ENCODE measurements at places on chromosomes 6 and 20.

DNA sequence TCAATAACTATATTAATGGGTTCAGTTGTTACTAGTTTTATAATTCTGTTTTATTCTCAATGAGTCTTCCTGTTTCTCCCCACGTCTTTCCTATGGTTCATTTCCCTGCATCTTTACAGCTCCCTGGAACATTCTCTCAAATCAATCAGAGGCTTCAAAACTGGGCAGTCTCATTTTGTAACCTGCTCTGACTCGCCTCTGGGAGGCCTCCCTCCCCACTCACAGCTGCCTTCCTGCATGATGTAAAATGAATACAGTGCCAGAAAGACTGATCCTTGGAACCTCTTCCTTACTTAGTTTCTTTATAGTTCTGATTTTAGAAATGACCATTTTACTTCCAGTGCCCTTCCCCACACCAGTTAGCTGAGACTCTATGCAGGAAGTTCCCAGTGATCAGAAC lies 103.9 kb downstream of the ESR1 start:
- DNase-seq = no peak

- DNase-seq = no peak
Measured at GRCh38 chr6:149357726-149358538, 40.4 kb downstream of the TAB2 start.

DNA sequence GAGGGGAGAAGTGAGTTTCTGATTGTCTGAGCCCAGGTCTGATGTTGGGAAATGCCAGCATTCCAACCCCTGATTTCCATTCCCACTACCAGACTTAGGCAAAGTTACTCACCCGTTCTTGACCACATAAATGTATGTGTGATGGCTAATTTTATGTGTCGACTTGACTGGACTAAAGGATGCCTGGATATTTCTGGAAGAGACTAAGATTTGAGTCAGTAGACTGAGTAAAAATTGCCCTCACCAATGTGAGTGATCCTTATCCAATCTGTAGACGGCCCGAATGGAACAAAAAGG lies 95.8 kb upstream of the TAB2 start:
- no peak for DNase-seq

DNA sequence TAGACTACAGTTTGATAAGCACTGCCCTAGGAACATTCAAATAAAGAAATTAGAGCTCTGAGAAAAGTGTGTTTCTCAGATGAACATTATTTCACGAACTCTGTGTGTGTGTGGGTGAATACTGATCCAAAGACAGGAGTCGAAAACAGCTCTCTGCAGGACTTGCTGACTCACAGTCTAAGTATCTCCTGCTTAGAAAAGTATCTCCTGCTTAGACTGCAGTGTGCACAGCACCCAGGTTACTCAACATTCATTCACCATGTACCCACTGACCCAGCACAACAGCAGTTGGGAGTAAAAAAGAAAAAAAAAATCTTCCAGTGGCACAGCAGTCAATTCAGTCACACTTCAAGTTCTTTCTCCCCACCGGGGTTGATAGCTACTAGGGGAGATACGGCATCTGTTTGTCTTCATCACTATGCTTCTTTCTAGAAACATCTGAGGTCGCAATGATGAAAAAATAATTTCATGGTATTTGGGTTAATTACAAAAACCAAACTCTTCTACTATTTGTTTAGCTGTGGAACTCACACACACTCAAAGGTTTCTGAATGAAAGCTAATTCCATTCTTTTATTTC lies 48.0 kb downstream of the GCLC start:
- DNase-seq = no peak

DNA sequence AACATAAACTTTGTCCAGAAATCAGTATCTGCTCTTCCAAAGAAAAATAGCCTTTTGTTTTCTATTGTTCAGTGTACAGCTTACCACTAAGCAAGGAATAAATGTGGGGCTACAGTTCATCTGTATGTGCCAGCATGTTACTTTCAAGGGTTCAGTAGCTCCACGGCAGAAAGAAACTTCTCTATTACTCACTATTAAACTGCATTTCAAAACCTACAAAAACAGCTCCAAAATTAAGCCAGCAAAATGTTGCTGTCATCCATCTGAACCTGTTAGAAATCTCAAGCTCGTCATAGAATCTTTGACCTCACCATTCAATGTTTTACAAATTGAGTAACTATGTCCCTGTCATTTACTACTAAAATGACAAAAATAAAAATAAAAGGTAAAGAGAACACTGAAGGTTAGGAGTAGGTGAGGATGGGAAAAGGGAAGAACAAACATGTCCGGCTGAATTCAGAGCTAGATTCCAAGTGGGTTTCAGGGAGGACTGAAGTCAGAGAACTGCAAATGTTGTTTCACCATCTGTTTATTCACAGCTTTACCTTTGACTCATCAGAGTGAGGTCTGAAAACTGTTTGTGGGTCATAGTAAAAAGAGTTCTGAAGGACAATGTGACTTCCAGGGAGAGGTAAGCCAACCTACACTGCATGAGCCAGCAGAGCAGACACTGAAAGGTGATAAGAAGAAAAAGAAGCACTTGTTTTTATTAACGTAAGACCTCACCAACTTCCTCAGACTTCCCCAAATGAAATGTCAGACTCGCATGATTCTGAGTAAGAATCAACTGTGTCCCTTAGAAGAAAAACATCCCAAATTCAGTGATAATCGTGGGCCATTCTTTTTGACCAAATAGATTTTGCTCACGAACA lies 62.0 kb downstream of the ATXN1 start:
- no peak for DNase-seq

GRCh38 chr6:31020057-31020456 lies 9.8 kb downstream of the MUC22 start:
- DNase-seq = no peak

GRCh38 chr6:159221486-159222170 lies 52.4 kb downstream of the FNDC1 start:
- DNase-seq = no peak

GRCh38 chr6:64270083-64270482 lies 634.5 kb downstream of the PHF3 start:
- no peak for DNase-seq

DNA sequence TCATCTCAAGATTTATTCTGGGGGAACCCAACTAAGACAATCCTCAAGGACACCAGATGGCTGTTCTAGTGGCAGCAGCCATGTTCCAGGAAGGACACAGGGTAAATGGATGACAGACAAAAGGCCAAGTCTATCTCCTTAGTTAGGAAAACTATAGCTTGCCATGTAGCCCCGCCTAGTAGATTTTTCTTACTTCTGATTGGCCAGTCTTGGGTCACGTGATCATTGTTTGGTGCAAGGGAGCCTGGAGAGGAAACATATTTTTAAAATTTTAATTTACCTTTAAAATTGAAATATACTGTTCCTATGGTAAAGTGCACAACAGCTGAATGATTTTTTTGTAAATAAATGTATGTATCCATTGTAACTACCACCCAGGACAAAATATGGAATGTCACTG lies 4.4 kb upstream of the KCNS1 start:
- DNase-seq = no peak

- DNase-seq = no peak
Measured at GRCh38 chr20:43895235-43895634, 19.4 kb upstream of the TOX2 start.

- no peak for DNase-seq
Measured at GRCh38 chr6:146087386-146087785, 58.5 kb downstream of the GRM1 start.

DNA sequence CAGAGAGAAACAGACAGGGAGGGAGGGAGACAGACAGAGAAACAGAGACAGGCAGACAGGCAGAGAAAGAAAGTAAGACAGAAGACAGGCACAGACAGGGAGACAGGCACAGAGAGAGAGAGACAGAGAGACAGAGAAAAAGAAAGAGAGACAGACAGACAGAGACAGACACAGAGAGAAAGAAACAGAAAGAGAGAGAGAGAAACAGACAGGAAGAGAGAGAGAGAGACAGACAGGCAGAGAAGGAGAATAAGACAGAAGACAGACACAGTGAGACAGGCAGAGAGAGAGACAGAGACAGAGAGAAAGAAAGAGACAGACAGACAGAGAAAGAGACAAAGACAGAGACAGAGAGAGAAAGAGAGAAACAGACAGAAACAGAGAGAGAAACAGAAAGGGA lies 754.8 kb upstream of the DEFB115 start:
- DNase-seq = no peak
